ENCODE measurements at places on chromosomes 7 and 10.

DNA sequence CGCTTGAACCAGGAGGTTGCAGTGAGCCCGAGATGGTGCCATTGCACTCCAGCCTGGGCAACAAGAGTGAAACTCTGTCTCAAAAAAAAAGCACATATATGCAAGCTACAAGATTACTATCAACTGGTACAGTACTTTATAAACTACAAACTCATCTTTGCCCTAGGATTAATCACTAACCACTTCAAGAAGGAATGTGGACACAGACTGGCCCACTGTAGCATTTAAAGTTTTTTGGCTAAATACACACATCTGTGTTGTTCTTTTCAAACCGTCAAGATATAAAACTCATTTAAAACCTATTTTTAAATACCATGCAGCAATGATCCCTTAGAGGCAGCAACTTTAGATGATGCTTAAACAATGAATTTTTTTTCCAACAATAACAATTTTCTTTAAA lies 205.4 kb downstream of the IMMP2L start:
- DNase-seq: no peak

- DNase-seq: no peak
Observed at GRCh38 chr7:28483112-28483511, 70.8 kb downstream of the CREB5 start.

- peak; percentile 83 for DNase-seq
Observed at GRCh38 chr7:74174606-74175082, 488 bp downstream of the EIF4H start.

DNA sequence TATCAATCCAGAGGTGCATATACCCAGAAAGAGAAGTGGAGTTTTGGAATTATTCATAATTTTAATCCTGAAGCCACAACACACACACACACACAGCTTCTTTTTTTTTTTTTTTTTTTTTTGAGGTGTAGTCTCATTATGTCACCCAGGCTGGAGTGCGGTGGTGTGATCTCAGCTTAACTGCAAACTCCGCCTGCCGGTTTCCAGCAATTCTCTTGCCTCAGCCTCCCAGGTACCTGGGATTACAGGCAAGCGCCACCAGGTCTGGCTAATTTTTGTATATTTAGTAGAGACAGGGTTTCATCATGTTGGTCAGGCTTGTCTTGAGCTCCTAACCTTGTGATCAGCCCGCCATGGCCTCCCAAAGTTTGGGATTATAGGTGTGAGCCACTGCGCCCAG lies 35.4 kb downstream of the TET1 start:
- no peak for DNase-seq

DNA sequence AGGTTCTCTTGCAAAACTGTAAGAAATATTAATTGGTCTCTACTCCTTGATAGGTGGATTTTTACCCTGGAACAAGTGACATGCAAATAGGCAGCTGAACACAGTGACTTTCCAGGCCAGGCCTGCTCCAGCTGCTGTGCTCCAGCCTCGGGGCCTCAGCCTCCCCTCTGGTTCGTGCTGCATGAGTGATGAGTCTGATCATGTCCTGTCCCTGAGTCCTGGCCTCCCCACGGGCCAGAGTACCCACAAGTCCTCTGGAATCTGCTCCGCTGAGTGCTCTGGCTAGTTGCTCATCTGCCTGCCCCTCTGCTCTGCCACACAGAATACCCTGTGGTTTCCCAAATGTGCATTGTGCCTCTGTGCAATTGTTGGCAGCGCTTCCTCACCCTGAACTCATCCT lies 80.1 kb upstream of the PDZD8 start:
- DNase-seq: no peak

GRCh38 chr7:149248777-149249176 lies 9.3 kb downstream of the ZNF212 start:
- DNase-seq: no peak

DNA sequence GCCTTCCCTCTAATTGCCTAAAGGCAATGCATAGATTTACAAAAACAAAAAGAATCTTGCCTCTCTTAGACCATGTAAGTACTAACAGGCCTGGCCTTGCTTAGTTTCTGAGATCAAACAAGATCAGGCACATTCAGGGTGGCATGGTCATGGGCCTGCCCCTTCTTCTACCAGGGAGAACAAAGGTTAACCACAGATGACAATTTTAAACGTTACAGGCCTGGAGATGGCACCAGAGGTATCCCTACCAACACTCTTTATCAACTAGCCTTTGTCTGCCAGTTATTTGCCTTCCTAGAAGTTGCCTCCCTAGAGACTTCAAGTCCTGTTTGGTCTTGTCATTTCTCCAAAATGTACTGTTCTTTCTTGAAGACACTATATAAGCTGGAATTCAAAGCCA lies 252.6 kb downstream of the DOCK4 start:
- no peak for DNase-seq

DNA sequence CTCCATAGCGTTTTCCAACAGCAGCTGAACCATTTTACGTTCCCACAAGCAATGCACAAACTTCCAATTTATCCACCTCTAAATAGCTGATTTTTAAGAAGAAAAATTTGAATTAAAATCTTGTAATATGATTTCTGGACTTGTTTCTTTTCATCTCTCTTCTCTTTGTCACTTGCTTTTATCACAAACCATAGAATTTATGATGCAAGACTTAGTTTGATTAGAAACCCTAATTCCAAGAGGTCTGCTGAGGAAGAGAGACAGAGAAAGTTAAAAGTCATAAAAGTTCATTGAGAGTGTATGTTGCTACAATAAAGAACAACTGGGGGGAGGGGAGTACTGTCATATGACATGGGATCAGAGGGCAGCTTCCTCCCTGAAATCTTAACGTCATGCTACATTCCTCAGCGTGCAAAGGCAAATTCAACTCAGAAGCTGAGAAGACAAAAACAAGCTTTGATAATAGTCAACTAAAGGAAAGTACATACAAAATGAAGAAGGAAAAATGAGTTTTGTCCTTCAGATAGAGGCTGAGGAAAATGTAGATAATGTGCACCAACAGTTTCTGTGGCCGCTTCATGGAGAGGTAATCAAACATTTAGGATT lies 18.4 kb upstream of the CUBN start:
- peak; percentile 18 for DNase-seq

DNA sequence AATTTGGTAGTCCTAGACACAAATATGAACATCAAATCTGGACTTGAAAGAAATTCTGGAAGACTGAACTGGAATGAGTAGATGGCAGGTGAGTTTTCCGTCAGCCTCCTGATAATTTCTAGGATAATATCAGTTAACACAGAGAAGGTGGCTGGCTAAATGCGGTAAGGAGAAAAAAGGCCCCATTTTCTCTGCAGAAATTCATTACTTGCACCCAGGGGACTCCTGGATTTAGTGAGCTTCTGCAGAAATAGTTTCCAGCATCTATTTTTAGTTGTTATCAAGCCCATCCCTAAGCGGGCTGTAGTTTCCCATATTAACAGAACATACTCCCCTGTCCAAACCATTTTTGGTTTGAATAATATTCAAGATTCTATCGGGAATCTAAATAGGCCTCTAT lies 181.9 kb upstream of the TCERG1L start:
- no peak for DNase-seq

DNA sequence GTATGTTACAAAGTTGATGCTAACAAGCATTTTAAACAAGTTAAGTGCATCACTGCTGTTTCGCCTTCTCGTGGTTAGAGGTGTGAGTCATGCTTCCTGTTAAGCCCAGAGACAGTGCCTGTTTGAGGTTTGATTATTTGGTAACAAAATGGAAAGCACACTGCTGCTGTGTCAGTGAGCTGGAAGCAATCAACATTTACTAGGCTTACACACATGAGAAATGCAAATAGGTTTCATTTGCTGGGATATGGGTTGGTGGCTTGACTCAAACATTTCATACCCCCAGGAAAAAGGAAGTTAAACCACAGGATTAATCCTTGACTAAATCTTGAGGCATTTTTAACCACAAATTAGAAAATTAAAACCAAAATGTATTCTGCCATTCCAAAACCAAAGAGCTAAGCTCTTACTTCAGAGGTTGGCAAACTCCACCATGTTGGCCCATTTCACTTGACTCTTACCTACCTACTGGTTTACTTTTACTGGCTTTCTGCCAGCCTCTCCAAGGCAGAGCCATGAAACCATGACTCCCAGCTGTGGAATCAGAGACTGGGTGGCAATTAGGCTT lies 139.2 kb downstream of the ETV1 start:
- DNase-seq: peak; percentile 80

DNA sequence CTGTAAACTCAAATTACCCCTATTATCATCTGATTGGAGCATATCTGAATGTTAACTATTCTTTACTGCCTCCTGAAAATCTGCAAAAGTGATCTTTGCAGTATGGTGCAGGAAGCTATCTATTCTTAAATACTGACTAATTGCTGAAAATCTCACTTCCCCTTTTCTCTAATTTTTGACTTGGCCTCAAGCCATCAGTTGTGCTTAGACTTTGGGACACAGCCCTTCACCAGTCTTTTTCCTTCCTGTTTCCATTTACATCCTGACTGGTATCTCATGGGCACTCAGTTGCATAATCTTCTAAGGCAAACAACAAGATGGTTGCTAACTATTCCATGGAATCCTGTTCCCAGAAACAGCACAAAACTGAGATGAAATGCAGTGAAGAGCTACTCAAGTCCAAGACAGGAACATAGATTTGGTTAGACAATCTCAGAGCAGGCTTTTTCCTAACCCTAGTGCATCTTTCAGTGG lies 228.5 kb downstream of the SORCS1 start:
- no peak for DNase-seq

- no peak for DNase-seq
Observed at GRCh38 chr10:8665322-8665721, 610.8 kb downstream of the GATA3 start.

GRCh38 chr10:102773986-102774385 lies 30.2 kb downstream of the WBP1L start:
- peak; percentile 79 for DNase-seq

GRCh38 chr10:131396121-131397050 lies 84.9 kb upstream of the TCERG1L start:
- DNase-seq: no peak

DNA sequence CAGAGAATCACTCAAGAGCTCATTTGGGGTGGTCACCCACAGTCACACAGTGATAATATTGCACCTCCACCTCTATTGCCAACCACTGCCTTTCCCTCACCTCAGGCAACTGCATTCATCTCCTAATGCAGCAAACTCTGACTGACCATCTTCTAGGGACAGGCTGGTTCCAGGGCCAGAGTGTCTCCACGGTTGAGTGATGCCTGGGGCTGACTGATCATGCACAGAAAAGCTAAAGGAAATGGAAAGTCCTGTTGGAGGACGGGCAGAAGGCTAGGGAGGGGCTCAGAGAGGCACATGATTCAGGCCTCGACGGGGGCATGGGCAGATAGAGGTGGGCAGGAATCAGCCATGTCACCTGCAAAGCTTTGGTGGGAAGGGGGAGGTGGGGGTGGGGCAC lies 127.1 kb upstream of the TNS3 start:
- no peak for DNase-seq

DNA sequence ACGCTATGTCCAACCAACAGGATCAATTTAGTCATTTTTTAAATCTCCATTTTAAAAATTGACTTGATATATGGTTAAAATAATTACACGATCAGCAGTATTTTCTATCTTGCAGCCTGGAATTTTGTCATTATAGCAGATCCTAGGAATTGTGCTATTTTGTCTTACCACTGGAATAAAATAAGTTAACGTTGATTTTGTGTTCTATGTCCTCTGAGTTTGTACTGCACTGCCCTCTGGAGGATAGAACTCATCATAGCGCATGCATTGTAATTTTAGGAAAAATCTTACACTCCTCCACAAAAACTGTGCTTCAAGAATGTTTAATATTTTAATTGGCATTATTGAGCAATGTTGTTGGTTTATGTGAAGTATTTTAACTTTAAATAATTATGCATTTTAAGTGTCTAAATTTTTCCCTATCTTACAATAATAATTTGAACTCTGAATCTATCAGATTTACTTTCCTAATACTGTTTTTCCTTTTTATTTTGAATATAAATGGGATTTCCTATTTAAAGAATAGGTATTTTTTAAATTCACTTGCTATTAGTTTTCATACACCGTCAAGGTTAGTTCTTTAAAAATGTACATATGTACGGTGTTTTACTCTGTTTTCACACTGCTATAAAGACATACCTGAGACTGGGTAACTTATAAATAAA lies 220.1 kb downstream of the PPP1R3A start:
- DNase-seq: no peak

GRCh38 chr7:102407910-102408309 lies 11.7 kb downstream of the PRKRIP1 start:
- no peak for DNase-seq

DNA sequence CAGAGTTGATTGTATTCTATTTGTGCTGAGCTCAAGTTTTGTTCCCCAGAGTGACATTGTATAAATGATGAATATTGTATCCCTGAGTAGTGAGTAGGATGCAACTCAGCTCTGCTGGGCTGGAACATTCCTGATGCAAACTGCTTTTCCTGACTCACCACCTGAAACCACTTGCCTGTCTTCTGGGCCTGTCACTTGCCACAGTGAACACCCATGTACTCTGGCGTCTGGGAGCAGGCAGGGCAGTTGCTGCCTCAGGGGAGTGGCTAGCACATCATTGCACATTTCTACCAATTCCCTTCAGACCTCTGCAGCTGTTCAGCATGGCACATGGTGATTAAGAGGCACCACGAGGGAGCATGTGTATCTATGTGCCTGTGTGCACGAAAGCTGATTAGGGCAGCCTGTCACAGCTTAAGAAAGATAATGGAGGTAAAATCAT lies 157.3 kb downstream of the SND1 start:
- no peak for DNase-seq

- no peak for DNase-seq
Observed at GRCh38 chr7:27244488-27245123, 2.0 kb downstream of the EVX1 start.

DNA sequence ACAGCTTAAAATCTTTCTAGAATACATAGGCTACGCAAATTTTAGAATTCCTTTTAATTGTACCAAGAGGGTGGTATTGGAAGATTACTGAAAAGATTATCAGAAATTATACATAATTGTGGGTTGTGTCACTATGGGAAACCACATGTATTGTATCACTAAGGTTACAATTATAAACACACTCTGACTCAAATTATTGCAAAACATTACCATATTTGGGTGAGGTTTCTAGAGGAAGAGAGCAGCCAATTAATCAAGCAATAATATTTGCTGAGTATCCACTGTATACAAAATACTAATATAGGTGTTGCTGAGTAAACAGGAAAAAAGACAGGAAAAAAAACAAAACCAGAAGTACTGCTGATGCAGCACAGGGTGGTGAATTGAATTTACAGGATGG lies 3.1 kb upstream of the CAPZA2 start:
- no peak for DNase-seq

- no peak for DNase-seq
Observed at GRCh38 chr10:48361176-48361575, 54.7 kb downstream of the MAPK8 start.

GRCh38 chr10:86376403-86376802 lies 9.8 kb upstream of the GRID1 start:
- DNase-seq: no peak

DNA sequence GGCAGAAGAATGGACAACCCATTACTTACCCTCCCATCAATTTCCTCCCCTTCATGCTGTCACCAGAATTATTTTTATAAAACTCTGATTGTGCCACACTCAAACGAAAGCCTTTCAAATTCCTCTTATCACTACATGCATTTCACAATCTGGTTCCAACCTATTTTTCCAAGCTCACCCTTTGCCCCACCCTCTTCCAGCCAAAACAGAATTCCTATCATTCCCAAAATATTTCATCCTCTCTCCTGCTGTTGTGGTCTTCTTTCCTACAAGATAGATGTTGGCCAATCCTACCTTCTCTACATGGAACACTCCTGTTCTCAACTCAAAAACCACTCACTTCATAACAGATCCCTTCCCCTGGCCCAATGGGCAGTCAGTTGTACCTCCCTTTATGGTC lies 111.5 kb downstream of the ELAPOR2 start:
- DNase-seq: no peak

GRCh38 chr7:158343936-158344455 lies 243.6 kb downstream of the PTPRN2 start:
- DNase-seq: no peak

Data from activated CD4-positive, alpha-beta T cell treated with anti-CD3 and anti-CD28 coated beads, Interleukin-2, amount 10 ng/mL, durations not matched to agents 24 days and 14 days (primary cell).